Uterine smooth muscle cell (primary cell): ENCODE measurements at places on chromosomes 6 and 20. TPM values are rescaled to one million over a fixed set of nuclear protein-coding genes. Genes with fewer than 3 reads are reported as not detected.

TFAP2D gene
- not detected in 2 replicates for total RNA-seq

ULBP1 gene
- 0.12 and 0.22 TPM in 2 replicates for total RNA-seq

CCM2L gene
- under 0.01 TPM in 1 of 2 replicates, not detected in the other for total RNA-seq

PAX1 gene
- total RNA-seq = not detected in 2 replicates

BTN1A1 gene
- total RNA-seq = not detected in 2 replicates

SLC12A5 gene
- total RNA-seq = under 0.01 TPM in 1 of 2 replicates, not detected in the other

RIPOR3 gene
- 12.7 and 15.6 TPM in 2 replicates for total RNA-seq

OOEP gene
- total RNA-seq = not detected in 2 replicates

IL17A gene
- not detected in 2 replicates for total RNA-seq

SIRPG gene
- total RNA-seq = not detected in 2 replicates

OPRL1 gene
- 1.1 and 2.1 TPM in 2 replicates for total RNA-seq

MEP1A gene
- not detected in 2 replicates for total RNA-seq

TRIM15 gene
- not detected in 2 replicates for total RNA-seq

SPATA25 gene
- 0.62 and 1.5 TPM in 2 replicates for total RNA-seq

MMP24 gene
- total RNA-seq = 0.11 and 0.12 TPM in 2 replicates

PROKR2 gene
- total RNA-seq = not detected in 2 replicates

LTB gene
- total RNA-seq = 0.25 TPM in 1 of 2 replicates, not detected in the other

ADGB gene
- total RNA-seq = not detected in 2 replicates

GSTA2 gene
- not detected in 2 replicates for total RNA-seq

HNF4A gene
- 0.12 TPM in 1 of 2 replicates, not detected in the other for total RNA-seq

HAO1 gene
- total RNA-seq = not detected in 2 replicates

DZANK1 gene
- total RNA-seq = 1.1 and 1.5 TPM in 2 replicates

BANF2 gene
- not detected in 2 replicates for total RNA-seq

RBPJL gene
- not detected in 2 replicates for total RNA-seq

SSTR4 gene
- total RNA-seq = not detected in 2 replicates

EDN3 gene
- not detected in 2 replicates for total RNA-seq

COL20A1 gene
- under 0.01 TPM in 1 of 2 replicates, not detected in the other for total RNA-seq

C20orf202 gene
- 0.12 TPM in 1 of 2 replicates, not detected in the other for total RNA-seq

NINL gene
- total RNA-seq = 10.7 and 14.4 TPM in 2 replicates

CCR6 gene
- not detected in 2 replicates for total RNA-seq

C6orf163 gene
- total RNA-seq = 1.00 and 2.1 TPM in 2 replicates

MAK gene
- total RNA-seq = not detected in 2 replicates

C6orf58 gene
- not detected in 2 replicates for total RNA-seq

MYLK4 gene
- 0.22 and 0.25 TPM in 2 replicates for total RNA-seq

TP53TG5 gene
- total RNA-seq = not detected in 2 replicates

TMEM244 gene
- total RNA-seq = 0.66 TPM in 1 of 2 replicates, not detected in the other

XKR7 gene
- total RNA-seq = under 0.01 TPM in 1 of 2 replicates, not detected in the other

GNRH2 gene
- 0.11 TPM in 1 of 2 replicates, not detected in the other for total RNA-seq

BNIP5 gene
- not detected in 2 replicates for total RNA-seq

DEFB124 gene
- not detected in 2 replicates for total RNA-seq

PAK5 gene
- not detected in 2 replicates for total RNA-seq

UFL1 gene
- total RNA-seq = 44.3 and 48.4 TPM in 2 replicates

C20orf204 gene
- 0.77 and 1.2 TPM in 2 replicates for total RNA-seq

NUP153 gene
- 23.9 and 38.0 TPM in 2 replicates for total RNA-seq

CPXM1 gene
- total RNA-seq = 3.5 and 4.8 TPM in 2 replicates

DSP gene
- total RNA-seq = 0.25 and 0.33 TPM in 2 replicates

TGM2 gene
- total RNA-seq = 221 and 411 TPM in 2 replicates

RIMS1 gene
- total RNA-seq = 0.33 and 0.50 TPM in 2 replicates

RAET1L gene
- not detected in 2 replicates for total RNA-seq

SLC4A11 gene
- total RNA-seq = 0.33 and 0.75 TPM in 2 replicates

ID4 gene
- 15.8 and 18.6 TPM in 2 replicates for total RNA-seq
